T-cell (primary cell): ENCODE measurements at places on chromosomes 5 and 9.

DNA sequence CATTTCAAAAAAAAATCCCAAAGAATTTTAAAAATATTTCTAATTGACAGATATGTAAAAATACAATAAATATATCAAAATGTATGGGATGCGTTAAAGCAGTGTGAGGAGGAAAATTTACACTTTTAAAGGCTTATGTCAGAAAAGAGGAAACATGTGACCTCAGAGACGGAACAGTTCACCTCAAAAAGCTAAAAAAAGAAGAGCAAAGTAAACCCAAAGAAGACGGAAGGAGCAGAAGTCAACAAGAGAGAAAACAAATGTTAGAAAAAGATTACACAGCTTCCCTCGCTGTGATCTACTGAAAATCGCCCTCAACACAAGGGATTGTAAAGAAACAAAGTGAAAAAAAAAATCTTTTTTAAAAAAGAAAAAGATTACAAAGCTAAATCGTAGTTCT, 186.9 kb downstream of the AUH start:
- no peak for DNase-seq

DNA sequence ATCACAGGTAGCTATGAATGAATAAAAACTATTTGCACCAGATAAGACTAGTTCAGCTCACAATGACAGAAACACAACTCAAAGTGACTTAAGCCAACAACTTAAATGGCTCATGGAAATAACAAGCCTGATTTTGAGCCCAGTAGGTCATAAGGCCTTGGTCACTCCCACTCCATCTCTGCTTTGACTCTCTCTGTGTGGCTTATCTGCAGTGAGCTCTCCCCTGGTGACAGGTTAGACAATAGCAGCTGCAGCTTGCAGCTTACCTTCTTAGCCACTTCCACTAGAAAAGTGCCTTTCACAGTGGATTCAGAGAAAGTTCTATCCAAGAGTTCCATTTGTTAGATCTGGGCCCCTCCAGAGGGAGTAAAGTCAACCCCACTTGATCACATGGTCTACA, 315.7 kb downstream of the RAB3C start:
- DNase-seq = no peak

- no peak for DNase-seq
Observed at GRCh38 chr5:123937230-123937629, 425.3 kb downstream of the CSNK1G3 start.

GRCh38 chr9:94767331-94768072, 41.0 kb downstream of the AOPEP start:
- no peak for DNase-seq

DNA sequence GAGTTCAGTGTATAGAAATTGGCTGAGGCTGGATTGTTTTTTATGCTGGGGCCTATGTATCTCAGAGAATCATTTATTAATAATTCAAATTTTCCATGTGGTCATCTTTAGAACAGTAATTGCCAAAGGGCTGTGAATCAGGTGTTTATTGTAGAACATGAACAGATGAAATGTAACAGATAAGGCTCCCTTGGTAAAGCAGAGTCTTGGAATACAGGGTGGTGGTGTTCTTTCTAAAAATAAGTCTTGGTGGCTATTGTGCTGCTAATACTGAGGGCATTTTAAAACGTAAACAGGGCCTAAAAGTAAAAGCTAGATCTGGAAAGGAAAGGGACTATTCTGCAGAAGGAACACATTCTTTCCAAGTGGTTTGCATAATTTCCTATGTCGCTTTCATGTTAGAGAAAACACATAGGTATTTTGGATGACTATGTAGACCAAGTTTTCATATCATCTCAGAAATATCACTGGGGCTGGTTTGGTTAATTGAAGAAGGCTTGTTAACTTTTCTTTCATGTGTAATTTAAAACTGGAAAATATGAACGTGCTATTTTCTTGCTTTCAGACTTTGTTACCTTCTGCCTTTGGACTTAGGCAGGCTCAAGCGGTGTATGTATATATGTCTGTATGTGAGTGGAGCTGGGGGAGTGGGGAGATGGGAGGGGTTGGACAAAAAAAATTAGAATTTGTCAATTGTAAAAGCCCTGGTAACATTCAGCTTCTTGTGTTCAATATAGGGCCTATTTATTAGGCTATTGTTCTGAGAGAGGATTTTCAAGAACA, 119.9 kb upstream of the ANKRD55 start:
- no peak for DNase-seq

DNA sequence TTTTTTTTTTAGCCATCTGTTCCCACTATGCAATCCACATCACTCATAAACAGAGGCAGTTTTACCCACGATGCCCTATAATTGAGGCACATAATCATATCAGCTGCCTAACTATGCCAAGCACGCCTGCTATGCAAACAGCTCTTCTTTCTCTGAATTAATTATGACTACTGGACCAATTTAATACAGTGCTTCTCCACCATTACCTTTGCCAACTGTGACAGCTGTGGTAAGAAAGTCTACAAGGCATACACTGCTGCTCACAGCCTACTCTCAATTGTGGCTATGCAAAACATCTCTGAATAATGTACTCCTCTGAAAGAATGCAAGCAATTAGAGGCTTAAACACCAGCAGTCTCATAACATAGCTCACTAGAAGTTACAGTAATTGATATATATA, 97.1 kb downstream of the DTWD2 start:
- DNase-seq = no peak

DNA sequence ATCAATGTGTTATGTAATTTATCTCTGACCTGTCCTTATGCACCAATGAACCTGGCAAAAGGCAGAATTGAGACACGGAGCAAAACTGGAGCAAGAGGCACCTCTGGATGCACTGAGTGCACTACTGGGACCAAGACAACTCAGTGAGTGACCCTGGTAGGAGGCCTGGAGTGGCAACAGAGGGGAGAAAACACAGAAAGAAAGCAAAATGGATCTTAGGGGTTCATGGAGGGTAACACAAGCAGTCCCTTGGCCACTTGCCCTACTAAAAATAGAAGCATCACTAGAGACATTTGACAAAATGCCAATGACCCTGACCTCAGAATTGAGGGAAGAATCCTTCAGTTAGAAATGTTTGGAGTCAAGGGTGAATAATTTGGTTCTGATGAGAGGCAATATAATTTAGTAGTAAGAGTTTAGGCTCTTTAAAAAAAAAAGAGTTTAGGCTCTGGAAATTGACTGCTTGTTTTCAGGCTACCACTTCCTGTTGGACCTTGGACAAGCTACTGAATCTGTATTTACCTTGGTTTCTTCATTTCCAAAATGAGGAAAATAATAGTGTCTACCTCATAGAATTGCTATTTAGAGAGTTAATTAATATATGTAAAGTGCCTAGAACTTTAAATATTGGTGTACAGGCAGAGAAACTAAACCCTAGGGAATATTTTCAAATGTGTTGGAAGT, 234.9 kb upstream of the TARS1 start:
- DNase-seq = no peak

DNA sequence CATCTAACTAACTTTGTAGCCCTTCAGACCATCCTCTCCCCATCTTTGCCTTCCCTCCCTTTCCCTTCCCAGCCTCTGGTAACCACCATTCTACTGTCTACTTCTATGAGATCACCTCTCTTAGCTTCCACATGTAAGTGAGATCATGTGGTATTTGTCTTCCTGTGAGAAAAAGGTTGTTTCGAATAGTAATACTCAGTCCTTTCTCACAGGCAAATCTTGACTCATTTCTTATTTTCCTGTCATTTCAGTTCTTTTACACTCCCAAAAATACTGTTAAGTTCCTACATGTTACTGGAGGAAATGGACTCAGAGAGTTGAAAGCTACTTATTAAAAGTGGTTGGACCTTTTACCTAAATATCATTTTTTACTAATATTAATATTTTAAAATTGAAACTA, 82.1 kb downstream of the SLF1 start:
- peak; percentile 9 for DNase-seq

GRCh38 chr5:76402886-76403765, at the start of gene IQGAP2:
Gene IQGAP2, plus strand, starts transcription at chr5:76403285. Its CDS starts 261 bp downstream, at chr5:76403546.
- peak; percentile 84 for DNase-seq

GRCh38 chr5:30600892-30601291, 592.6 kb upstream of the CDH6 start:
- DNase-seq = no peak

DNA sequence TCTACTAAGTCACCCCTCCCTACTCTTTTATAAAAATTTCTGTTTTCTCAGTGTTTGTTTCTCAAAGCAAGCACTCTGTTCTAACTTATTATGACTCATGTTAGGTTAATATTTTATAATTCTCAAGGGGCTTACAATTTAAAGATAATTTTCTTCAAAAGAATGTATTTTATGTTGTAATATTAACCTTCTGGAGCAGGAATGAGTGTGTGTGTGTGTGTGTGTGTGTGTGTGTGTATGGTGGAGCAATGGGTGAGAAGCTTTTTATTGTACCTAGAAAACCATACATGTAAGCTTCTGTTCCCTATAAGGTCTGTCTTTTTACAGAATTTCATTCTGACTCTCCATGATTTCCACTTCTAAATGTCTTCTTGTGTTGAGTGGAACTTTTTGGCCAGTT, 63.0 kb downstream of the PBX3 start:
- DNase-seq = no peak

- no peak for DNase-seq
Observed at GRCh38 chr9:134959971-134960310, 42.2 kb upstream of the FCN1 start.

- no peak for DNase-seq
Observed at GRCh38 chr5:130350131-130350530, 445.9 kb downstream of the CHSY3 start.

- DNase-seq = no peak
Observed at GRCh38 chr5:96673127-96673526, 11.0 kb downstream of the CAST start.

DNA sequence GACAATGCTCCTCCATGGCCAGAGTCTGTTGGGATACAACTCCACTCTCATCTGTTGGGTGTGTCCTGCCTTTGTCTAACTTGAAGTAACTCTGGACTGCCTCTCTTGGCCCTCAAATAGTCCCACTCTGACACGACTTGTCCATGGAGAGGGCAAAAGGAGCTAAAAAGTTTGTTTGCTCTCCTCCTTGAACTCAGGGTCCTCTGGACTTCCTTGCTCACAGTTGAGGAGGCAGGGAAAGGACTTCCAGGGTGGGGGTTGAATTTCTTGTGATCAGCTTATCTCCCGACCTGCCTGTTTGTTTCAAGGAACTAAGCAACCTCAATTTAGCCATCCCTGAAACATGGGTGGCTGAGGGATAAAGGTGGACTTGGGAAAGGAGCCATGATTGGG, 11.7 kb downstream of the DNAJB5 start:
- no peak for DNase-seq

GRCh38 chr5:149820536-149821510, 90.7 kb downstream of the PPARGC1B start:
- no peak for DNase-seq

GRCh38 chr5:53820802-53821171, 260.3 kb downstream of the NDUFS4 start:
- DNase-seq = no peak

DNA sequence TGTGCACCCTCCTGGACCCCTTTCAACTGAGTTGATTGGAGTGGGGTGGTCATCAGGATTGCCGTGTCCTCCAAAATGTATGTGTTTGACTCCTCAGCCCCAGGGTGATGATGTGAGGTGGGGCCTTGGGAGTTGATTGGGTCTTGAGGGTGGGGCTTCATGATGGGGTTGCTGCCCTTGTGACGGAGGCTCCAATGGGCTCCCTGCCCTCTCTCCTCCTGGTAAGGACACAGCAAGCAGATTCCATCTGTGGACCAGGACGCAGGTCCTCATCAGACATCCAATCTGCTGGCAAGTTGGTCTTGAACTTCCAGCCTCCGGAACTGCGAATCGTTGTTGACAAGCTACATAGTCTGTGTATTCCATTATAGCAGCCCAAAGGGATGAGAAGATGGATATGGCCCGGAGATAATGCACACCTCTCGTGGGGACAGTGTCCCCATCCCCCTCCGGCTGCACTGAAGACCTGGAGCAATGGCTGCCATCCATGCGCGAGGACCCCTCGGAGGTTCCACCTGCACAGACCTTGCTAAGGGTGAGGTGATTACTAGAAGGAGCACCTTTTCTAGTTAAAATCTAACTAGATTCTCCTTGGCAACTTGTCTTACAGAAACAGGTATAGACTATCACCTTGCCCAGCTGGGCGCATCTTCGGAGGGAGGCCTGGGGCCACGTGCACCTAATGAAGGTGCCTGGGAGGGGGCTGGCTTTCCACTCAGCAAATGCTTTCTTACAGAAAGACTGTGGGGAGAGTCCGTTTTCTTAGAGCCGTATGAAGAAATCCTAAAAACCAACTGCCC, 75.7 kb upstream of the IRX4 start:
- no peak for DNase-seq

GRCh38 chr9:8287970-8288369, 488.4 kb upstream of the DMAC1 start:
- DNase-seq = no peak

DNA sequence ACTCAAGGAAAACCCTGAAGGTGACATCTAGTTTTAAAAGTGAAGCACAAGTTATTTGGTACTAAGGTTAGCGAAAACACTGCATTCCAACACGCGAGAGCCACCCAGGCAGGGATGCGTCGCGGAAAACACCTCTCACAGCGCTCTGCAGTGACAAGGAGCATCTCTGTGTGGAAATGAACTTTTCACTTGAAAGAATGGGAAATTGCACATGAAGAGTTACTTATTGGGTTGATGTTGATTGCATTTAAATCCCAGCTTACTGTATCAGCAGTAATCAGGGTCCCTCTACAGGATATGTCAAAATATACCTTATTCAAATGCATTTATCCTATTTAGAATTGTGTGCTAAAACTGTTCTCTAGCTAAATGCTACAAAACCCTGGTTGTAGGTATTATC, 144.4 kb downstream of the BNC2 start:
- DNase-seq = no peak

GRCh38 chr9:69798744-69799143, 21.9 kb upstream of the CFAP95 start:
- no peak for DNase-seq

DNA sequence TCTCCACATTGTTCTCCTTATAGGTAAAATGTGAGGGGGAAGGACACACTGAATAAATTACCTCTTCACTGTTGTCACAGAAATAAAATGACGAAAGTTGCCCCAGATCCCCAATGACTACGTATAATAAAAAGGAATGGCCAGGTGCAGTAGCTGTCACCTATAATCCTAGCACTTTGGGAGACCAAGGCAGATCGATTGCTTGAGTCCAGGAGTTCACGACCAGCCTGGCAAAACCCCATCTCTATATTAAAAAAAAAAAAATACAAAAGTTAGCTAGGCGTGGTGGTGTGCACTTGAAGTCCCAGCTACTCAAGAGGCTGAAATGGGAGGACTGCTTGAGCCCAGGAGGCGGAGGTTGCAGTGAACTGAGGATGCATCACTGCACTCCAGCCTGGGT, 82.2 kb upstream of the APC start:
- DNase-seq = no peak

GRCh38 chr5:13692172-13692571, 252.3 kb downstream of the DNAH5 start:
- no peak for DNase-seq

DNA sequence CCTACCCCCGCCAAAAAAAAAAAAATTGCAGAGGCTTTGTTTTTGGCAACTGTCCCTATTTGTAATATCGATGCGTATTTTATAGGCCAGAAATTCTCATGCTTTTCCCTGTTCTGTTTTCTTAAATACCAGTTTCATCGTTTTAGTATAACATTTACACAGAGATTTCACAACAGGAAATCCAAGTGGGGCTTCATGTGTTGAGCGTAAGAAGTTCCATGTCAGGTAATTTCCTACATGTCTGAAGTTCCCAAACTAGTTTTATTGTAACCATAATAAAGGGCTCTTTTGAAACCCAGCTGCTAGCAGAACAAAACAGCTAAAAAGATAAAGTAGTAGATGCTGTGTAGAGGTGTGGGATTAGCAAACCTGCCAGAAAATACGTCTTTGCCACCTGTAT, 4.2 kb downstream of the SMC5 start:
- no peak for DNase-seq

- DNase-seq = no peak
Observed at GRCh38 chr9:122116040-122116439, 22.9 kb upstream of the TTLL11 start.
